ENCODE measurements at places on chromosomes 11 and 22.
A peak's percentile ranks its signal among the peaks of the same experiment; 100 is the strongest.

DNA sequence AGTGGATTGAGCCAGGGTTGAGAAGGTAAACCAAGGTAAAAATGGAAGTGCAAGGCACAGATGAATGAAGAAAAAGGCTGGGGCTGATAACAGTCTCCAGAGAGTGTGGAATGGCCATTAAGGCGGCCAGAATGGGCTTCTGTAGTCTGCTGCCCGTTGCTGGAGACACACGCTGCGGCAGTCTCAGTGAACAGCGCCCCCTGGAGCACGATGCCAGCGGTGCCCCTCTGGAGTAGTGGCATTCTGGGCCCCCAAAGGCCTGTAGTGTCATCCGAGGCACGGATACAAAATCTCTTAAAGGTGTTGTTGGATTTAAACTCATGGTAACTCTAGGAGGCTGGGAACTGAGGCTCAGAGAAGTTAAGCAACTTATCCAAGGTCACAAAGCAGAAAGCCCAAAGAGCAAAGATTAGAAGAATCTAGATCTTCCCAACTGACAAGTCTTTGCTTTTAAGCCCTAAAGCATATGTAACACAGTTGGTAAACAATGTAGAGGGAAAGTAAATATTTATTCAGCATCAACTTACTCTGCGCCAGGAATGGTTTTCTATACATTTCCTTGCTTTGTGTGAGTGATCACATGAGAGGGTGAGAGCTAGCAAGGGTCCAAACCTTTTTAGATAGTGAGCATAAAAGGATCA, 18.2 kb downstream of the KCNJ1 start:
- DNase-seq = peak; percentile 45

- DNase-seq = no peak
These were observed 55.3 kb upstream of the GCAT start for GRCh38 chr22:37752189-37753087.

DNA sequence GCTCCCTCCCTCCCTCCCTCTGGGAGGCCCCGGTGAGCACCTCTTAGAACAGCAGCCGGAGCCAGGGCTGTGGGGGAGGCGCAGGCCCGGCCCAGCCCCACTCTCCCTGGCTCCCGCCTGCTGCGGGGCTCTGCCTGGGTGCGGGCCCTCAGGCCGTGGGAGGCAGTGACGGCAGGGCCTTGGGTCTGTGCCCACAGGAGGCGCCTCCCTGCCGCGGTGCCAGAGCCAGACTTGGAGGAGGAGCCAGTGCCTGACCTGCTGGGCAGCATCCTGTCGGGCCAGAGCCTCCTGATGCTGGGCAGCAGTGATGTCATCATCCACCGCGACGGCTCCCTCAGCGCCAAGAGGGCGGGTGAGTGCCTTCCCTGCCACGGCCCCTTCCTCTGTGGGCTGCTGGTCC, 9.5 kb downstream of the IRF7 start:
- DNase-seq = no peak

DNA sequence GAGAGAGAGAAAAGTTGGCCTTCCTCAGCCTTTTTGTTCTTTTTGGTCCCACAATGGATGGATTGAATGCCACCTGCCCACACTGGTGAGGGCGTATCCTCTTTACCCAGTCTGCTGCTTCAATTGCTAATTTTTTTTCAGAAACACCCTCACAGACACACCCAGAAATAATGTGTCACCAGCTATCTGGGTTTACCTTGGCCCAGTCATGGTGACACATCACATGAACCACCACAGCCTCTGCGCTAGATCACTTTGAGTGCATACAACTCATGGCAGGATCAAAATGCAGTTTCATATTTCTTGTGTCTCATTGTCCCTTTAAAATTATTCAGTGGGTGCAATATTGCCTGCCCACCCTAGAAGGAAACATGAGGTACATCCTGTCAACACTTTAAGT, 63.3 kb downstream of the ADAMTS15 start:
- no peak for DNase-seq

GRCh38 chr22:38724926-38725571, 19.3 kb downstream of the GTPBP1 start:
- DNase-seq = no peak

DNA sequence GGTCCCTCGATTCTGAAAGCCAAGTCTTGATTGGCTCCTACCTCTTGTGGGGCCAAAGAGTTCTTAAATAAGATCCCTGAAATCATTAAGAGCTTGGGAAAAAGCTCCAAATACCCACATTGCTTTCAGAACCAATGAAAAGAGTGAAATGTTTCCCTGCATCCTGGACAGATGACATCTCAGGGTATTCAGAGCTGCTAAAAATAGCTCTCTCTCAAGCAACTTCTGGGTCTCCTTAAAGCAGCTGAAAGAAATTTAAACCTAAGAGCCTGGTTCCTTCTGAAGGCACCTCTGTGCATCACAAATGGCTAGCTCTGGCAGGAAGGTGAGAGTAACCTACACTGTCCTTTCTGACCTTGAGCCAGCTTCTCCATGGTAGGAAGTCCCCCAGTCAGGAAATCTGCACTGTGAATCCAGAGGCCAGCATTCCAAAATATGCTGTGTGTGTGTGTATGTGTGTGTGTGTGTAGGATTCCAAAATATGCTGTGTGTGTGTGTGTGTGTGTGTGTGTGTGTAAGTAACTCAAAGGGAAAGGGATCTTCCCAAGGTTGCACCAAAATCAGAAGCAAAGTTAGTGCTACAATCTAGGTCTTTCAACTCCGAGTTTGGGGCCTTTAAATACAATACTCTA, 50.1 kb downstream of the RELT start:
- no peak for DNase-seq

GRCh38 chr22:23369054-23369685, 188.9 kb downstream of the BCR start:
- DNase-seq = no peak

- no peak for DNase-seq
These were observed 920 bp downstream of the TMEM218 start for GRCh38 chr11:125110506-125110905.

GRCh38 chr22:28943501-28943879, 60.1 kb downstream of the ZNRF3 start:
- DNase-seq = no peak
